GF-D8 (cell line): ENCODE measurements at places on chromosomes 1 and 21.

DNA sequence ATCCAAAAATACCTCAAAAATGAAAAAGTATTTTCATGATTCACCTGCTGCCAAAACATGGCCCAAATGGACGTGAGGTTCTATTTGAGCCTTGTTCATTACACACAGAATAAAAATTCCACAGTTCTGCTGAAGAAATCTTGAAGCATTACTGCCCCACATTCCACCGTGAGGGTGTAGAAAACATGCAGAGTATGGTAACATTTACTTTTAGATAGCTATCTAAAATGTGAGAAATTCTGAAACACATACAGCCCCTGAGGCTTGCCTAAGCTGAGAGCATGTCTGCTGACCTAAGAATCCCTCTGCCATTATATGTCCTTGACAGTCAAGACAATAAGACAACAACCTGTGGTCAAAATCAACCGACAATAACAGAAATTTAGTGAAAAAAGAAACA lies 186.5 kb downstream of the DSCAM start:
- DNase-seq, result no peak

GRCh38 chr1:157162345-157162744 lies 24.1 kb upstream of the ETV3 start:
- no peak for DNase-seq

DNA sequence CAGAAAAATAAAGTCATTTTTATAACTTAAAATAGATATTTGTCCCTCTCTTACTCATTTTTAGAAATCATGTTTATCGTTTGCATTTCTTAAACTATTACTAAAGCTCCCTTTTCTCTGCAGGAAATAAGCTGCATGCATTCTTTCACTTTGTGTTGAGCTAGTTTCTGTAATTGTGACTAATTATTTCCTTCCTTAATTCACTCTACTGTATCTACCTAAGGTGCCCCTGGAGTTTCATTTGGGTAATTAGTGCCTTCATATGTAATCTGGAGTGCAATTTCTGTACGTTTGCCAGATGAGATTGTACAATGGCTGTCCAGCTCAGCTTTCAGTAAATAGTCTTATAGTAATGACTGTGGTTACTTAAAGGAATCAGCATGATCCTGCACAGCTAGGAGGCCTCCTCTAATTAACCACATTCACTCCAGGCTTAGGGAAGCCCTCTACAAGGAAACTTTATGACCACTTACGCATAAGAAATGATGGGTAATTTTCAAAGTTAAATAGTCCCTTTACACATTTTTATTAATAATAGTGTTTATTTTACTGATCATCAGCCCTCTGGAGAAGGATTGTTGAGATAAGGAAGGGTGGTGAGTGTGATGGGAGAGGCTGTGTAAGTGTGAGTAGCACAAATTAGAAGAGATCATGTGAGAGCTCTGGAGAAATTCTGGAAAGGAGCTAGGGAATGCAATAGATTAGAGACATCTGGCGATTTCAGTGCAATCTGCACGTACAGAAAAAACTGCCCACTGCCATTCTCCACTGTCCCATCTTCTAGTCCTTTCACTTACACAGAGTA lies 86.8 kb downstream of the LRRC8C start:
- DNase-seq, result peak; percentile 54

DNA sequence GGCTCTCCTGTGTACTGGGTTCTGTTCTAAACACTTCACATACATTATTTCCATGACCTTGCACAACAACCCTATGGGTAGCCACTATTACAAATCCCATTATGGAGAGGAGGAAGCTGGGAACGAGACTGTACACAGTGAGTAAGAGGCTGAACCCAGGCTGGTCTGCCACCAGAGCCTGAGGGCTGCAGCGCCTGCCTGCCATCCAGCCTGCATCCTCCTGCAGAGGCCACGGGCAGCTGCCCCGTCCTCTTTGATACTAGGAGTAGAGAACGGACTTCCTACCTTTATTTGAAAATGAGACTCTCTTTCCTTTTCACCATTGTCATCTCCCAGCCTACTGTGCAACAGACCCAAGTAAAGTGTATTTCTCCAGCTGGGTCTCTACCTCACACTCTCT lies 370.0 kb downstream of the HHAT start:
- DNase-seq, result no peak

DNA sequence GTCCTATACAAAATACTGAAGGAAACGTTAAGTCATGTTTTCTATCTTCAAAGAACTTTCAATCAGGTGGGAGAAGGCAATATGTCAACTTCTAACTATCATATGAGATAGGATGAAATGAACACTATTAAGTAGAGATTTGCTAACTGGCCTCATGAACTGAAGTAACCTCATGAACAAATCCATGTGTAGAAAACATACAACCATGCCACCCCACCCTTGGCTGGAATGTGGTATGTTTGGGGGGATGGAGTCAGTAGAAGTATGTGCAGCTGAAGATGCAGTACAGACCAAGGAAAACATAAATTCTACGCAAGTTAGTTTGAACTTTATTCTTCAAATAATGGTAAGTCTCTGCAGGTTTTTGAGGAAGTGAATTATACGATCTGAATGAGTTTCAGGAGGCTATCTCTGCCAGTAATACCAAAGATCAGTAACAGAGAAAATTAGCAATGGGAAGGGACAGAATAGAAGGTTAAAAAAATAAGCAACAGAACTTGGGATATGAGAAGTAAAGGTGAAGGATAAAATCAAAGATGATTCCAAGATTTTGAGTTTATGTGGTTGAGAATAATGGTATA lies 4.5 kb downstream of the TRMT1L start:
- no peak for DNase-seq

GRCh38 chr1:121471523-121471922 lies 286.7 kb downstream of the SRGAP2C start:
- no peak for DNase-seq

DNA sequence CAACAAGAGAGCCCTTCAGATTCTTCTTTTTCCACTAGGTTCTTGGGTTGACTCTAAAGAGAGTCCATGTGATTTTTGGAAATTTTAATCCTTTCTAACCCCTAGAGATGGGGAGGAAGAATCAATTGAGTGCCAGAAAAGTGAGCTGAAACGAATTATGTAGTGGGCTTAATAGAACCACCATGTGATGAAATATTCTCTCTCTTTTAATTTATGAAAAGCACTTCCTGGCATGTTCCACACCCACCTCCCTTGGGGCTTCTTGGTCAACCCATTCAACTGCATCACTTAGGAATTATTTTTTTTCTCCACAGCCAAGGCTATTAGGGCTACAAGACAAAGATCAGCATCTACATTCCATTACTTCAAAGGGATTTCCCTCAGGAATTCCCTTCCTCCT lies 79.6 kb downstream of the ZC3H11B start:
- no peak for DNase-seq

- no peak for DNase-seq
Observed at GRCh38 chr1:84919461-84919970, 26.5 kb upstream of the LPAR3 start.

GRCh38 chr21:37248298-37248697 lies 18.8 kb downstream of the VPS26C start:
- DNase-seq, result no peak

GRCh38 chr1:217431395-217431794 lies 199.5 kb downstream of the GPATCH2 start:
- DNase-seq, result no peak

GRCh38 chr1:62377043-62377562 lies 57.9 kb upstream of the KANK4 start:
- DNase-seq, result no peak

GRCh38 chr1:58814251-58815068 lies 30.6 kb upstream of the JUN start:
- no peak for DNase-seq

GRCh38 chr1:8687538-8687937 lies 129.9 kb downstream of the RERE start:
- no peak for DNase-seq

- DNase-seq, result no peak
Observed at GRCh38 chr1:15440357-15440756, 2.1 kb downstream of the CTRC start.

DNA sequence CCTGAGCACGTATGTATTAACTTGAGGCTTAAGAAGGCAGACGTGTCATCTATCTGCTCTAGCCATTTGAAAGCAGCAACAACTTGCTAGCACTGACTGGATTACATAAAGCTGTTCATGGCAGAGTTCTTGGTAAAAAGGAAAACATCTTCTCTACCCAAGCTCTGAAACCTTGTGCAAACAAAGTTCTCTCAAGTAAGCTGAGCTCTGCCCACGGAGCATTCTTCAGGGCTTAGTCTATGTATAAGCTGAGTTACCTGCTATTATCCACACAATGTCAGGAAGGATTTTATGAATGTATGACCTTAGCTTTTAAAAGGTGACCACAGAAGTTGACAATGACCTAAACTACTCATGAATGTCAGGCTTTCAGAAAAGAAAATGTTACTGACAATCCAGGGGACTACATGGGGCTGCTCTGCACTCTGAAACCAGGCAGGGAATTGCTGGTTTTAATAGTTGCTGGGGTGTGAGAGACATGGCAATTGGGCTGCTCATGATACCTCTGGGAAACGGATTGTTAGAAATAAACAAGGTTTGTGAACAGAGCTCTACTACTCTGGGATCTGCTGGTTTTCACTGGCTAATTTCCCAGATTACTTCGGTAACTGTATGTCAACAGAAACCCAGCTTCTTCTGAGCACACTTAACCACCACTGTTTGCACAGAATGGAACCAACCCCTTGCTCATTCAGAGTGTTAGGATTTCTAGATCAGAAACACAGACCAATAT lies 29.6 kb upstream of the CCN1 start:
- no peak for DNase-seq

DNA sequence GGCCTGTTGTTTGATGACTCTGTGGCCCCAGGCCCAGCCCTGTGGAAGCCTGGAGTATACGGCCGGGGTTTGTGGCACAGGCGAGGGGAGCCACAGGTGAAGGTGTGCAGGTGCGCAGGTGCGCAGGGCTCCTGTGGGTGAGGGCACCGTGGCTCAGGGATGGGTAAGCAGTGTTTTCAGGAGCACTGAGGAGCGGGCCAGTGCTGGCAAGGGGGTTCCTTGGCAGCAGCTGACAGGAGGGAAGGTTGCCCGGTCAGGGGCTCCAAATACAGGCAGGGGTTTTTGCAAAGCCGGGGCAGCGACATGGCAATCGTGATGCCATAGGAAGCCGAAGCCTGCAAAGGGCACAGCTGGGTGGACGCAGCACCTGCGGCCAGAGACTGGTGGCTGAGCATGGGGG lies 20.7 kb downstream of the AGPAT3 start:
- no peak for DNase-seq

GRCh38 chr1:31712068-31712467 lies 8.3 kb upstream of the COL16A1 start:
- DNase-seq, result no peak

GRCh38 chr21:29271927-29272333 lies 26.8 kb upstream of the BACH1 start:
- DNase-seq, result peak; percentile 91

GRCh38 chr1:38135625-38136414 lies 89.2 kb upstream of the POU3F1 start:
- no peak for DNase-seq

DNA sequence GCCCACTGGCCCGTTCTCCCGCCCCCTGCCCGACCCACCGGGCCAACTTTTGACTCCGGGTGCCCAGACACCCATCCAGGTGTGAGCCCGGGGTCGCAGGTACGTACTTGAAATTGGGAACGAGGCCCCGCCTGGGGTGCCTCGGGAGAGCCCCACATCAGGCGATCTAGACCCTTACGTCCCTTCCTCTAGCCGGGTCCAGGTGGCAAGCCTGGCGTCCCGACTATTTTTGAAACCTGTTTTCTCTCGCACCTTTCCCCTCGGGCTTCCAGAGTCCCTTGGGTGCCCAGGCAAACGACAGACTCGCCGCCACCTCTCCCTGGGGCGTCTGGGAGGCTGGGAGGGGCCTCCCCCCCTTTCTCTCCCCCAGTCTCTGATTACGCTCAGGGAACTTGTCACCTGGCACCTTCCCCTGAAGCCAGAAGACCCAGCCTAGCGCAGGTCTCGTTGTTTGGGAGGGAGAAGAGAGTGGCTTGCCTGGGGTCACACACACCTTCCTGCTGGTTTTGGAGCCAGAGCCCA lies 898 bp downstream of the LDLRAP1 start:
- DNase-seq, result no peak

DNA sequence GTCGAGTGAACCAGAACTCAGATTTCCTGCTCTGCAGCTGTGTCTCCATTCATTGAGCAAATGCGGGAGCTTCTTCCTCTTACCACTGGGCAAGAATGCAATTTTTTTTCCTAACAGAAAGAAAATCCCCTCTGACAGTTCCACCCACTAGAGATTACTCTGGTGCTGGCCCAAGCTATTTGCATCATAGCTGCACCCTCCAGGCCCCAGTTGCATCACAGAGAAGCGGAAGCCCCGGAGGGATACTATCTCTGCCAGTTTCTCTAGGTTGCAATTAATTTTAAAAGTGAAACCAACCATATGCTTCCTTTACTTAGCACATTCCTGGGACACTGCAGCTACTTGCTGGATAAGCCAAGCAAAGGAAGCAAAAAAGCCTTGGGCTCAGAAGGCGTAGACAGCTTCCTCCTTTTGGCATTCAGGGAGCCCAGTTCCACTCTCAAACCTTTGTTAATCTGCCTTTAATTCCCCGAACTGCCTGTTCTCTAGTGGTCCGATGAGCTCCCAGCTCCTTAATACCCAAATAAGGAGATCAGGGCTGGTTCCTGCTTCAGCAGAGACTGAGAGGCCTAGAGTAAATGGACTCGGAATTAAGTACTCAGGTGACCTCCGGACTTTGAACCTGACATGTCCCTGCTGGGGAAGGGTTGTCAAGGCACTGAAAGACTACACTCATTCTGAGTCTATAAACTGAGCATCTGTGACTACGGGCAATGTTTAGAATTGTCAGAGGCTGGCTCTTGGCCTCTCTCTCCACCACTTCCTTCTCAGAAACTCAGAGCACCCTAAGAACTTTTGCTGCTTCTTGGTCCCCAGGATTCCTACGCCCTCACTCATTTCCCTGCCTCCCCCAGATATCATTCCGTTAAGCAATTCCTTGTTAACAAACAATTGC lies 72.5 kb upstream of the TNFSF18 start:
- DNase-seq, result peak; percentile 15

DNA sequence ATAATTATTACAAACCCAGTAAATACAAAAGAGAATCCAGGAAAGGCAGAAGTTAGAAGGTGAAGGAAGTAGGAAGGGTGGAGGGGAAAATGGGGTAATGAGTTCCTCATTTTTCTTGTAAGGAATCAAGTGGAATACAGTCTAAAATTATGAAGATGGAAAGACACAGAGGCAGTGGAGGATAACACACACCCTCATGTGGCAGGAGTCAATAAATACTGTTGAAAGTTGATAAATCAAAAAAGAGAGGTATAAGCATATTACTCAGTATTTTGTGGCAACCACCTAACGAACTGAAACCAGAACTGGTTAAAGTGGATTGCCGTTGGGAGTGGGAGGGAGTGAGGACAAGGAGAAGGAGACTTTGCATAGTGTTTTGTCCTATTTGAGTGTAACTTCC lies 78.6 kb upstream of the SLC44A3 start:
- peak; percentile 43 for DNase-seq
